Liver (tissue), 10 donors: ENCODE measurements at places on chromosomes 5 and 9. TPM values are rescaled to one million over a fixed set of nuclear protein-coding genes. Genes with fewer than 3 reads are reported as not detected.
A peak's percentile ranks its signal among the peaks of the same experiment; 100 is the strongest.

DNA sequence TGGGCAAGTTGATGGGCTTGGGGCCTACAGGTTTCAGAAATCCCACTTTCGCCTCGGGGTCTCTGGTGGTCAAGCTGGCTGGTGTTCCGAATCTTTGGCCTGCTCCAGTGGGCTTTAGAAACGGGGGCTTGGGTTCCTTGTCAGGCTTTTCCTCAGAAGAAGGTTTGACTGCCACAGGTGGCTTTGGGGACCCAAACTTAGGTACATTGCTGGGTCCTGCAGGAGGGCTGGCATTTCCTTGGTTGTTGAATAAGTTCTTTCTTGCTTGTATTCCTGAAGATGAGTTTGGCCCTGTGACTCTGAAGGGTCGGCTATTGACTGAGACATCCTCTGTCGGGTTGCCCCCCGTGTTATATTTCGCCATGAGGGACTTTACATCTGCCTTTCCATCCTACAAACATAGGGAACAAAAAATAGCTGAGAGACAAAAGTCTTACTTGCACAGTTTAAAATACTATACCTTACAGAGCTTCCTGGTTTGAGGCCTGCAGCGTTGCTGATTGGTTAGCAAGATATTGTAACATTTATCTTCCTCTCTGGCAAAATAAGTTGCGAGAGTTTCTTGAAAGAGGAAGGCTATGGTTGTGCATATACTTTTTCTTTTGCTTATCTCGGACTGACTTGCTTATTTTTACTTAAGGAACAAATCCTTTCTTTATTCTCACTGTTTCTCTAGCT lies 16.6 kb downstream of the FYB1 start:
- DNase-seq: no peak
- no peaks in the 10 kb centered on the region for H3K27me3 ChIP-seq
- no peak overlapping the region for H3K4me3 ChIP-seq
- no peaks in the 10 kb centered on the region for H3K4me1 ChIP-seq

GRCh38 chr5:157708866-157709265 lies 22.4 kb upstream of the THG1L start:
- H3K27me3 ChIP-seq: no peaks in the 10 kb centered on the region
- H3K27ac ChIP-seq: no peak overlapping the region
- DNase-seq: no peak
- H3K36me3 ChIP-seq: no peaks in the 10 kb centered on the region

The MAP1B gene
- total RNA-seq: 5.0 TPM

The ENC1 gene
- 34.4 TPM for total RNA-seq

DNA sequence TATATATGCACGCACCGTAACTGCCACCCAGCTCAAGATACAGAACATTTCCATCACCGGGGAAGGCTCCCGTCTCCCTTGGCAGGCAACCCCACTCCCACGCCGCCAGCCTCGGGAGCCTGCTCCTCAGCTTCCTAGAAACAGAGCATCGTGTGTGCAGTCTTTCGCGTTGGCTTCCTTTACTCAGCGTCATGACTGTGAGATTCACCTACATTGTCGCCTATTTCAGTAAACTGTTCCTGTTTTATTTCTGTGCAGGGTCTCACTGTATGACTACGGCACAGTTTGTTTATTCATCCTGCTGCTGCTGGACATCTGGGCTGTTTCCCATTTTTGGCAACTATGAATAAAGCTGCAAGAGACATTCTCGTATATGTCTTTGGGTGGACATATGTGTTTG lies 90.7 kb downstream of the STK10 start:
- H3K27me3 ChIP-seq: no peaks in the 10 kb centered on the region
- H3K4me3 ChIP-seq: no peak overlapping the region
- no peaks in the 10 kb centered on the region for H3K4me1 ChIP-seq
- DNase-seq: no peak

DNA sequence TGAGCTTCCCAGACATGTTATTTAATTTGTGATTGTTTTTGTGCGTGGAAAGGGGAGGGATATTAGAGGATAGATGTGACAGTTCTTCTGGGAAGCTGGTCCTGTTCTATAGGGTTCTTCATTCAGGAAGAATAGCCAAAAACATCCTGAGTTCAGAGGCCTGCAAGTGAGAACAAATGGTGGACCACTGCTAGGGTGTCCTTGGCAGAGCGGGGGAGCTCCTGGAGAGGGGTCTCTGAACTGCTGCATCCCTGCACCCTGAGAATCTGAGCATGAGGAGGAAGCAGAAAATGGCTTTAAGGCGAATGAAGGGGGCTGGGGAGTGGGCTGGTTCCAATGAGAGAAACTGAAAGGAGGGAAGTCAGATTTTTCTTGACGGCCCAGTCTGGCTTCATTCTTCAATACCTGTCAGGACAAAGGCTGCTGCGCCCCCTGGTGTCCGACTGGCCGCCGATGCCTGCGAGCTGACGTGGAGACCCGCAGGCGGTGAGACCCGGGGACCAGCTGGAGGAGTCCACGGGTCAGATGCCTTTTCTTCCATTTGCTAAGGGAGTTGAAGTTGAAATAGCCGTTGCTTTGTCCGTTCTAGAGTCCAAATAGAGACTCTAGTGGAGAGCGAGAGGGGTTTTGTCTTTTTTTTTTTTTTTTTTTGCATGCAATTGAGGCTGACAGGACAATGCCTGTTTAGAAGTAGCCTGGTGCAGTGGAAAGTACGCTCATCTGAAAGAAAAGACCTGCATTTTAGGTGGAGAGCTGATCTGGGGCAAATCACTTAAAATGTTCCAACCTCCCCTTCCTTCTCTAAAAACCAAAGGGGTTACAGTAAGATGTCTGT lies 39.5 kb upstream of the NFIB start:
- DNase-seq: peak; percentile 91
- peaks cover 10% of the 10 kb centered on the region for H3K4me1 ChIP-seq
- H3K36me3 ChIP-seq: no peaks in the 10 kb centered on the region
- H3K27me3 ChIP-seq: no peaks in the 10 kb centered on the region
- H3K27ac ChIP-seq: no peak overlapping the region

DNA sequence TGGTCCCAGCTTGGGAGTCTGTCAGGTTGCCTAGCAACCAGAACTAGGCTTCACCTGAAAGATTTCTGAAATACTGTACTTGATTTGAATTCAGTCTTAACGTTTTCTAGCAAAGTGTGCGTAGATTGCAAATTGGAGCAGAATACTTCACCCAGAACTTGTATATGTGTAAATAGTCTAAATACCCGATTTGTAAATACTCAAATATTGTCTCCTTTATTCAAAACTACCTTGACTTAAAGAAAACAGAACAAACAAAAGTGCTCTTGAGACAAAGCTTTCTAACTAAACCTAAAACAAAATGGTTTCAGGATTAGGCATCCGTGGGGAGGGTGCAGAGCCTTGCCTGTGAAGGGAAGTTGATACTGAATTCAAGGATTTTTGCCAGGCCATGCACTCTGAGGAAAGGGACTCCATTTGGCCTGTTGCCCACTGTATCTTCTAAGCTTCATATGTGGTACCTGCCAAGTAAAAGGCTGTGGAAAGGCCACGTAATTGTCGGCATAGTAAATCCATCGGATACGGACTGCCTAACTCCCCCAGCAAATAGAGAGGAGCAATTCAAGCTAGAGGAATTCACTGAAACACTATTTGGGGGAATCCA lies 744 bp upstream of the HMGCS1 start:
- no peaks in the 10 kb centered on the region for H3K36me3 ChIP-seq
- H3K27me3 ChIP-seq: no peaks in the 10 kb centered on the region
- peak overlapping the region; percentile 77 for H3K27ac ChIP-seq
- peaks cover 56% of the 10 kb centered on the region for H3K4me1 ChIP-seq
- peak overlapping the region; percentile 52 for H3K4me3 ChIP-seq

- H3K4me1 ChIP-seq: peaks cover 5% of the 10 kb centered on the region
- no peaks in the 10 kb centered on the region for H3K27me3 ChIP-seq
- H3K27ac ChIP-seq: no peak overlapping the region
- H3K4me3 ChIP-seq: no peak overlapping the region
- DNase-seq: no peak
Measured at GRCh38 chr5:180652771-180653170, 3.4 kb upstream of the FLT4 start.

GRCh38 chr5:79535477-79536192 lies 21.7 kb upstream of the HOMER1 start:
- no peak for DNase-seq
- no peaks in the 10 kb centered on the region for H3K4me1 ChIP-seq
- H3K27me3 ChIP-seq: no peaks in the 10 kb centered on the region
- H3K27ac ChIP-seq: no peak overlapping the region
- H3K36me3 ChIP-seq: no peaks in the 10 kb centered on the region

The LEAP2 gene
- total RNA-seq: 56.7 TPM

GRCh38 chr9:93827545-93828330 lies 127.4 kb downstream of the BARX1 start:
- peaks cover 2% of the 10 kb centered on the region for H3K4me1 ChIP-seq
- peak; percentile 58 for DNase-seq
- no peaks in the 10 kb centered on the region for H3K27me3 ChIP-seq
- no peaks in the 10 kb centered on the region for H3K36me3 ChIP-seq

DNA sequence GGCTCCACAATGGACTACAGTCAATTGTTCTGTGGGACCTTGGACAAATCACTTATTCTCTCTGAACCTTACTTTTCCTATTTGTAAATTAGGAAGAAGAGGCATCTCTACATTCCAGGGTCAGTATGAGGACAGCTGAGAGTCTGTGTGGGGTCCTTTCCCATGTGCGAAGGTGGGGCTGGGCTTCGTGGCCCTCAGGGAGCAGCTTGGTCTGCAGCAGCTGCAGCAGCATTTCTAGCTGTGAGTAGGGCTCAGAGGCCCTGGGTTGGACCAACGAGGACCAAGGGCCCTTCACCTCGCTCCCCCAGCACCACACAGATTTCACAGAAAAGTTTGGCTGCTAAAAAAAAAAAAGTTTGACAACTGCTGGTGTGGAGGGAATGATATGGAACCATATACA lies 9.4 kb upstream of the DDX41 start:
- no peaks in the 10 kb centered on the region for H3K4me1 ChIP-seq
- no peak for DNase-seq
- H3K27ac ChIP-seq: no peak overlapping the region

DNA sequence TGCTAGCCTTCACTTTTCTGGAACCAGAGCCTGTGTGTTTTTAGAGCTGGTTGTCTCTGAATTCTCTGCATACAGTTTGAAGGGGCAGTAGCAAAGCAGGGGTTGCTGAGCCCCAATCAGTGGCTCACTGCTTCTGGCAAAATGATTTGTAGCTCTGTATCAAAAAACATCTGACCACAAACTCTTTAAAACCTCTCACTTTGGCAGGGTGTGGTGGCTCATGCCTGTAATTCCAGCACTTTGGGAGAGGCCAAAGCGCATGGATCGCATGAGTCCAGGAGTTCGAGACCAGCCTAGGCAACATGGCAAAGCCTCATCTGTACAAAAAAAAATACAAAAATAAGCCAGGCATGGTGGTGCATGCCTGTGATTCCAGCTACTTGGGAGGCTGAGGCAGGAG lies 28.3 kb upstream of the APC start:
- H3K27me3 ChIP-seq: no peaks in the 10 kb centered on the region
- no peak for DNase-seq
- no peak overlapping the region for H3K4me3 ChIP-seq
- H3K4me1 ChIP-seq: peaks cover 15% of the 10 kb centered on the region

The CCL27 gene
- total RNA-seq: not detected

The OR13C8 gene
- not detected for total RNA-seq

GRCh38 chr5:16866795-16867576 lies 69.1 kb downstream of the MYO10 start:
- no peak overlapping the region for H3K4me3 ChIP-seq
- no peaks in the 10 kb centered on the region for H3K4me1 ChIP-seq
- H3K27me3 ChIP-seq: no peaks in the 10 kb centered on the region
- H3K36me3 ChIP-seq: no peaks in the 10 kb centered on the region
- H3K27ac ChIP-seq: no peak overlapping the region

The ZDHHC11B gene
- 2.1 TPM for total RNA-seq

- H3K27ac ChIP-seq: no peak overlapping the region
- no peak for DNase-seq
- no peak overlapping the region for H3K4me3 ChIP-seq
- H3K4me1 ChIP-seq: no peaks in the 10 kb centered on the region
Measured at GRCh38 chr5:108193021-108193795, 188.7 kb downstream of the FBXL17 start.

DNA sequence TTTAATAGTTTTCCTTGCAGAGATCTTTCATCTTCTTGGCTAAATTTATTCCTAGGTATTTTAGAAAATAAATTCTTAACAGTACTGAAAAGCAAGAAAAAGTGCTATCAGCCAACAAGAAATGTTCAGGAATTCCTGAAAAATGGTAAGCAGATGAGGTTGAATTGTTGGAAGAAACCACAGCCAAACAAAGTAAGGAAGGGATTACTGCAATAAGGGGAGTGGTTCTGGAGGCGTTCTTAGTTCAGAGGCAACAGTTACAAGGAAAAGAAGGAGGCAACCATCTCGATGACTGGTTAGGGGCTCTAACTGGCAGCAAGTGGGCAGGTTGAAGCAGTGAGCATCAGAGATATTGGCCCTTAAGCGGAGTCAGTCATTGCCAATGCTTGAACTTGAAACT lies 12.8 kb upstream of the OR13J1 start:
- no peak for DNase-seq
- H3K4me1 ChIP-seq: no peaks in the 10 kb centered on the region
- H3K4me3 ChIP-seq: no peak overlapping the region
- no peaks in the 10 kb centered on the region for H3K36me3 ChIP-seq

The GARNL3 gene
- 6.7 TPM for total RNA-seq

The PCDHGA6 gene
- total RNA-seq: 0.37 TPM

The TMC1 gene
- total RNA-seq: not detected

The SLC34A3 gene
- not detected for total RNA-seq

The MOB3B gene
- 1.1 TPM for total RNA-seq

DNA sequence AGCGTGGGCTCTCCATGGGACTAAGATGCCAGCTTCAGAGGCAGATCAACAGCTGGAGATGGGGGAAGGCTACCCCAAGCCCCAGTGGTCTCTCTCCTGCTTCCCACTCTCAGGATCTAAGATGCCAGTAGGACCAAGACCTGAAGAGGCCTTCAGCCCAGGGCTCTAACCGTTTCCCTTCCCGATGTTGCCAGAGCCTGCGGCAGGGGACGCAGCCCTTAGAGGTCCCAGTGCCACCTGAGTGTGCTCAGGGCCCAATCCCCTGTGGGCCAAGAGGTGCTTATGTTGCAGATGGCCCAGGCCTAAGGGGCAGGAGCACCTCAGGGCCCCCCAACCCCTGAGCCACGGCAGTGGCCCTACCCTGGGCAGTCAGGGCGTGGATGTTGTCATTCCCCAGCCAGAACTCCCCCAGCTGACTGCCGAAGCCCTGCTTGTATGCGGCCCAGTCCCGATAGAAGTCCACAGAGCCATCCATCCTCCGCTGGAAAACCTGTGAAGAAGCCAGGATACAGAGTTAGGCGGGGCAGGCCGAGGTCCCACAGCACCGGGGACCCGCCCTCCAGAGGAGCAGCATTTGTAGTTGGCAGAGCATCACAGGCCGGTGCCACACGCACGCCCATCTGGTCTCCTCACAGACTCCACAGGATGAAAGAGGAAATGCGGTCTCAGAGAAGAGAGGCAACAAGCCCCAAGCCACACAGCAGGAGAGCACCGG lies 5.4 kb downstream of the FCN1 start:
- H3K27ac ChIP-seq: no peak overlapping the region
- H3K36me3 ChIP-seq: no peaks in the 10 kb centered on the region
- peak; percentile 23 for DNase-seq
- H3K4me3 ChIP-seq: no peak overlapping the region
- H3K27me3 ChIP-seq: no peaks in the 10 kb centered on the region
